Stimulated activated CD8-positive, alpha-beta memory T cell treated with anti-CD3 and anti-CD28 coated beads, Interleukin-4, amount 100 ng/mL, for 4 hours (primary cell): ENCODE measurements at places on chromosomes 6 and 20.

DNA sequence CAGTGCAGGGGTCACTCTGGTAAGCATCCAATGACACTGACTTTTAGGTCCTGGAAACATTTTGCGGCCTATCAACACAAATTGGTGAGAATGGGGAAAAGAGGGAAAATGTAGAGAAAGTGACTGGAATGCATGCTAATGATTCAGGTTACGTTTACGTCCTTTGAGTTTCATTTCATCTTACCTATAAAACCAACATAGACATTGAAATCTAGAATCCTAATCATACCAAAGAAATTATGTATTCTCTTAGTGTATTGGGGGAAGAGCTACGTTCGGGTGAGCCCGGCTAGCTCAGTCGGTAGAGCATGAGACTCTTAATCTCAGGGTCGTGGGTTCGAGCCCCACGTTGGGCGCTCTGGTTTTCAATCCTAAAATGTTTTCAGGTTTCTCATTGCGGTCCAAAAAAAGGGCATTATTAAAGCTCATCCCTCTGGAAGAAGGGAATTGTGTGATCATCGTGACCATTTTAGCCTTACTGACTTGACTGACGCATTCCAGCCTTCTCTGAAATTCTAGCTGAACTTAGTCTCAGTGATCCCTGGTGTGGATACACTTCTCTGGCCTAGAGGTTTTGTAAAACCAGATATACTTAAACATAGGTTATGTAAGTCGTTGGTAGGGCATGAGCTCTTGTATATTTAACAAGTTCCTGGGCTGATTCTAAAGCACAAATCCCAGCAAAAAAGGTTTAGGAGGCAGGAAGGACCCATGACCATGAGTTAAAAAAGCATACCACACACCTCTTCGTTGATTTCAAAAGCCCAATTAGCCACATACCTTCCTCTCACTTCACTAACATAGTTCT lies 18.3 kb downstream of the HMGN4 start:
- DNase-seq: no peak

DNA sequence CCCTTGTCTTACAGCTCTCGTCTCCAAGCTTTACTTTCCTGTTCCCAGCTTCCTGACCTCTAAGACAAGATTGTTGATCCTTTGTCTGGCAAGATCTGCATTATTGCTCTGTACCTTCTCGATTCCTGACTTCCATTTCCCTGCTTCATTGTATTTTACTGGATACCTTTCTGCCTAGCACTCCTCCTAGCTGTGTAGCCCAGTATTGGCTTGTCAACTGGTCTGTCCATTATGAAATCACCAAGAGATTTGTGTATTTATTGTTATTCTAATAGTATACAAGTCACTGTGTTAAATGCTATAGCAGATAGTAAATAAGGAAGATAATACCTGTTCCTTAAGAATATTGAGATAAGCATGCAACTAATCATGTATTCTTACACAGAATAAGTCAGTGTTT lies 305.4 kb downstream of the CDKAL1 start:
- DNase-seq: no peak

- no peak for DNase-seq
Observed at GRCh38 chr6:143090314-143091044, 29.8 kb downstream of the AIG1 start.

DNA sequence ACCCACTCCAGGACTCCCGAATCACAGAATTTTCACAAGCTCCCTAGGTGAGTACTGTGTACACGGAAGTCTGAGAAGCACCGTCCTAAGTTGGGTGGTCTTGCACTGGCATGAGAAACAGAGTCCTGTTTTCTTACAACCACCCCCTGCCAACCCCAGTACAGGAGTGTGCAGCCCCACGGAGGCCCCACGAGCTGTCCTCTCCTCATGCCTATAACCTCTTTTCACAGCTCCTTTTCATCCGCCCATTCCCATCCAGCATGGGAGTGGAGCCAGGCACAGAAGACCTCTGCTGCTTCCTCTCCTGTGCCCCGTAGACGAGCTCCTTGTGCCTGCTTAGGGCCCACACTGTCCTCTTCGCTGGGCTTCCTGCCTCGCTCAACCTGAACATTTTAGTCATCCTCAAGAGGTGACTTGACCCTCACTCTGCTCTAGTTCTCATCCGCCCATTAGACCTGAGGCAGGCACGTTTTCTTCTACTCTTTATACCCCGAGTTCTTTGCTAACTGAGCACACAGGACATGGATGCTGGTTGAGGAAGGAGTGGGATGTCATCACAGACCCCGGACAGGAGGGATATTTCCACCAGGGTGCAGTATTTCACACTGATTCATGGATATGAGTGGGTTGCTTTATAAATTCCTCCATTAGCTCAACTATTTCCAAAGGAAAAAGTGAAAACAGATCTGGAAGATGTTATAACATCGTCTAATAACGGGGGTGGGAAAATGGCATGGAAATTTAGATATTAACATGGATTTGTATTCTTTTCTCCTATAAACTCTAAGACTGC lies 160.5 kb downstream of the TTLL2 start:
- no peak for DNase-seq

- no peak for DNase-seq
Observed at GRCh38 chr6:169665289-169665688, 36.5 kb downstream of the WDR27 start.

GRCh38 chr6:16418151-16418550 lies 179.8 kb downstream of the GMPR start:
- no peak for DNase-seq

GRCh38 chr20:52683761-52684160 lies 288.4 kb upstream of the TSHZ2 start:
- no peak for DNase-seq

- DNase-seq: no peak
Observed at GRCh38 chr20:5662769-5663168, 87.4 kb upstream of the SHLD1 start.

DNA sequence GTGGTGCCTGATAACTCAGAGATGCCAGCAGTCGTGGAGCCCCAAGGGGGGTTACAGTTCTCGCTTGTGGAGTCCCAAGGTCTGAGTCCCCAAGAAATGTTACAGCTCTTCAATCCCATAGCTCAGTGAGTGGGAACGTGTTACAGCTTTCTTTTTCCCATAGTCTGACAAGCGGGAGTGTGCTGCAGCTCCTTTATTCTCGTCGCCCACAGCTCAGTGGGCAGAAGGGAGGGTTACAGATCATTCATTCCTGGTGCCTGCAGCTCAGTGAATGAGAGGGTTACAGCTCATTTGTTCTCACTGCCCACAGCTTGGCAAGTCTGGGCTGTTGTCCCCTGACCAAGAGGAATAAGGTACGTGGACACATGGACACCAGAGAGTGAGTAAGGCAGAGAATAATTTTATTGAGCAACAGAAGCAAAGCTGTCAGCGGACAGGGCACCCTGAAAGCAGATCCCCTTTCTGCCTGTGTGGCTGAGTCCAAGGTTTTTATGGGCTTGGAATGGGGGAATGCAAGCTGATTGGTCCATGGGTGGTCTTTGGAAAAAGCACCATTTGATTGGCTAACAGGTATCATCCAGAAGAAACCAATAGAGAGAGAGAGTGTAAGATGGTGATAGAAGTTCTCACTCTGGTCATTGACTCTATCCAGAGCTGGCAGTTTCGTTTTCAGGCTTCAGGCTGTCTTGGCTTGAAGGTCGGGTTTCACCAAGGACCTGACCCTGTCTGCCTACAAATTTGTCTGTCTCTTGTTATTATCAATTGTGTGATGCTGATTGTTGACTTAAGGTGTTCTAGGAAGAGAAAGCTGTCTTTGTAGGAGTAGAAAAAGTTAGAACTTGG lies 16.4 kb downstream of the RNF217 start:
- no peak for DNase-seq

- no peak for DNase-seq
Observed at GRCh38 chr6:131979515-131980337, 28.6 kb upstream of the CCN2 start.

- no peak for DNase-seq
Observed at GRCh38 chr6:31534011-31534410, 5.2 kb downstream of the MCCD1 start.

- no peak for DNase-seq
Observed at GRCh38 chr20:22303523-22303922, 280.8 kb downstream of the FOXA2 start.

GRCh38 chr6:134537146-134537555 lies 219.2 kb upstream of the SGK1 start:
- no peak for DNase-seq
